NCI-H2171 (cell line): ENCODE measurements at places on chromosomes 2 and 18.

DNA sequence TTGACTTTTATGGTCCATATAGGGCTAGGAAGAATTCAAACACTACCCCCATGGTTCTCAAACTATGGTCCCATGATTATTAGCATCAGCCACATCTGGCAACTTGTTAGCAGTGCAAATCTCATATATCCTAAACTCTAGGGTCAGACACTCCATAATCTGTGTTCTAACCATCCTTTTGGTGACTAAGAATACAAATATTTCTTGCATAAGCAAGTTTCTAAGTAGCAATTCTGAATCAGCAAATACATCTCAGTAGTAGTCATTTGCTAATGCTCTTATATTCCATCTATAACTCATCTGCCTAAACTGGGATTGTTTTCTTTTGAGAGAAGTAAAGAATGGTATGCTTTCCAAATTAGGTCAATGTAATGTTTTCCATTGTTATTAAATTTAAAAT is 447.3 kb downstream of the TMX3 start:
- DNase-seq: no peak

GRCh38 chr2:551621-552020 is 125.6 kb downstream of the TMEM18 start:
- DNase-seq: no peak

- no peak for DNase-seq
Measured at GRCh38 chr18:65547046-65547445, 203.8 kb upstream of the CDH7 start.

GRCh38 chr2:201887773-201888425 is 81.6 kb downstream of the CDK15 start:
- no peak for DNase-seq

- no peak for DNase-seq
Measured at GRCh38 chr18:40532046-40532445, 1423.0 kb upstream of the PIK3C3 start.

- DNase-seq: no peak
Measured at GRCh38 chr2:104745846-104746245, 108.1 kb upstream of the POU3F3 start.

- no peak for DNase-seq
Measured at GRCh38 chr2:136253288-136254004, 135.5 kb upstream of the CXCR4 start.

DNA sequence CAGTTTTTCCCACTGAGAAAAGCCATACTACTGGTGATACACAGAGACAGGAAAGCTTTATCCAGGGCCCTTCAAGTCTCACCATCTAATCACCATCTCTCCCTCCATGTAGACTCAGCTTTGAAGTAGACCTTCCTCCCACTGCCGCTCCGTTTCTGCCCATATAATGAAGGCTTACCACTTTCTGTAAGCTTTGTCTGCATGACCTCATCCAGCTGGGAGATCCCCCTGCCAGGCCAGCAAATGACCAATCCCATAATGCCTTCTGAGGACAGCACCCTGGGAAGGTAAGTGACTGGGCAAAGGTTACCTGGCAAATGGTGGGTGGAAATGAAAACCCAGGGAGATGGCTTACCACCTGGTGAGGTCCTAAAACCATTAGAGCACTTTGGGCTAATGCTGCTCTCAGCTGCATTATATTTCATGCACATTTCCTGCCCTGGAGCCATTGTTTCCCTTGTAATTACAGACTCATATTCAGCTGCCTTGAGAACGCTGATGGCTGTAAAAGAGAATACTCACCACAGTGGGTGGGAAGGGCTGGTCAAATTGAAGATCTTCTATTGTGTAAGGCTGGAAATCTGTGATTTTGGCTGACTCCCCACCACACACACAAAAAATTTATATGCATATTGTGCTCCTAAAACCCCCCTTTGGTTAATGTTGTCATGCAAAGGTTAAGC is 350.7 kb upstream of the SYT4 start:
- no peak for DNase-seq

- DNase-seq: no peak
Measured at GRCh38 chr2:14712111-14712510, 79.6 kb downstream of the LRATD1 start.

GRCh38 chr2:198164843-198165242 is 360.4 kb downstream of the PLCL1 start:
- DNase-seq: no peak

- no peak for DNase-seq
Measured at GRCh38 chr18:78494204-78495085, 485.2 kb upstream of the SALL3 start.

DNA sequence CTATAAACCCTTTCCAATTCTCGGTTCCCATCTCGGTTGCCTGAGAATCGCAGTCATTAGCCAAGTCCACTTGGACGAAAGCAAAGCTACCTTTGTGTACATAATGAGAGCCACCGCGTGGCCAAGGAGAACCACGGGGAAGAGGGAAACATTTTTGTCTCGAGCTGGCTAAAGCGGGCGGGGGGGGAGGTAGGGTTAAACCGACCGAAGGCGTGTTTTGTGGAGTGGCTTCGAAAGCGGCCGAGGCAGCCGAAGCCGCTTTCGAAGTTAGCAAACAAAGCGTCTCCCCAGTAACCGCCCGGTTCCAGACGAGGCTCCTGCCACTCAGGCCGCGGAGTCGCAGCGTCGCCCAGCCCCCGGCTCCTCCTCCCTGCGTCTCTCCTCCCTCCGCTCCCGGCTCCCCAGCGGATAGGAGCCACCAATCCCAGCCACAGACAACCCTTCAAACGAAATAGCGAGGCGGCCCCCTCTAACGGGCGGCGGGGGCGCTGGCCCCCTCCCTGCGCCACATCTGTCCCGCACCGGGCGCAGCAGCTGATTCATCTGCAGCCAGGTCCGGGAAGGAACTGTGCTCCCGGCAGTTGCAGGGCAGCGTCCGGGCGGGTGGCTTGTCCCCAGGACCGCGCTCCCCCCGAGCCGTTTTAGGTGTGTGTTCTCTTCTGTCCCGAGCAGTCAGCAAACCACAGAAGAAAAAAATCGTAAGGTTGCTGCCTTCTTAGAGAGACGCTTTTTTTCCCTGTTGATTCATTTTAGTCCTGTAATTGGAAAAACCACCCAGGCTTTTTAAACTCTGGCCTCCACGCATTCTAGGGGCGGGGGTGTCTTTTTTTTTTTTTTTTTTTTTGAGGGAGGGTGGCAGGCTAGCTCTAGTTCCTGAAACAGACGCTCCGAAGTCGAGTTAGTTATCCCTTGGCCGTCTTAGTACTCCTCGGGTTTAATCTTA is 1.8 kb upstream of the TGIF1 start:
- peak; percentile 91 for DNase-seq

- DNase-seq: no peak
Measured at GRCh38 chr2:122565364-122565763, 809.9 kb downstream of the TSN start.

GRCh38 chr2:3280197-3280596 is 97.4 kb downstream of the EIPR1 start:
- DNase-seq: no peak

GRCh38 chr2:154331784-154332183 is 366.7 kb upstream of the KCNJ3 start:
- no peak for DNase-seq

DNA sequence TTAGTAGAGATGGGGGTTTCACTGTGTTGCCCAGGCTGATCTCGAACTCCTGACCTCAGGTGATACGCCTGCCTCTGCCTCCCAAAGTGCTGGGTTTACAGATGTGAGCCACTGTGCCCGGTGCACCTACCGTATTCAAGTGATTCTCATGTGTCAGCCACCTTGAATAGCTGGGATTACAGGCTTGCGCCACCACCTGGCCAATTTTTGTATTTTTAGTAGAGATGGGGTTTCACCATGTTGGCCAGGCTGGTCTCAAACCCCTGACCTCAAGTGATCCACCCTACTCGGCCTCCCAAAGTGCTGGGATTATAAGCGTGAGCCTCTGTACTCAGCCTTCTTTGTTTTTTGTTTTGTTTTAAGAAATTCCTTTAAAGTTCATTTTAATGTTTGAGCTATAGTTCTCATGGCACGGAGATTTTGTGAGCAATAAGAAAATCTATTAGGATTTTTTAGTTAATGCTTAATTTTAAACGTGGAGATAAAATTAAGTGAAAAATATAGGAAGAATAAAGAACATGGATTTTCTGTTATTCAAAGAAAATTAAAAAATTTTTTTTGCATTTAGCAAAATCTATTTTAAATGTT is 242.6 kb downstream of the PHLPP1 start:
- DNase-seq: no peak

GRCh38 chr2:127829845-127830246 is 18.9 kb upstream of the WDR33 start:
- no peak for DNase-seq

GRCh38 chr18:63234841-63235240 is 84.7 kb downstream of the BCL2 start:
- no peak for DNase-seq

DNA sequence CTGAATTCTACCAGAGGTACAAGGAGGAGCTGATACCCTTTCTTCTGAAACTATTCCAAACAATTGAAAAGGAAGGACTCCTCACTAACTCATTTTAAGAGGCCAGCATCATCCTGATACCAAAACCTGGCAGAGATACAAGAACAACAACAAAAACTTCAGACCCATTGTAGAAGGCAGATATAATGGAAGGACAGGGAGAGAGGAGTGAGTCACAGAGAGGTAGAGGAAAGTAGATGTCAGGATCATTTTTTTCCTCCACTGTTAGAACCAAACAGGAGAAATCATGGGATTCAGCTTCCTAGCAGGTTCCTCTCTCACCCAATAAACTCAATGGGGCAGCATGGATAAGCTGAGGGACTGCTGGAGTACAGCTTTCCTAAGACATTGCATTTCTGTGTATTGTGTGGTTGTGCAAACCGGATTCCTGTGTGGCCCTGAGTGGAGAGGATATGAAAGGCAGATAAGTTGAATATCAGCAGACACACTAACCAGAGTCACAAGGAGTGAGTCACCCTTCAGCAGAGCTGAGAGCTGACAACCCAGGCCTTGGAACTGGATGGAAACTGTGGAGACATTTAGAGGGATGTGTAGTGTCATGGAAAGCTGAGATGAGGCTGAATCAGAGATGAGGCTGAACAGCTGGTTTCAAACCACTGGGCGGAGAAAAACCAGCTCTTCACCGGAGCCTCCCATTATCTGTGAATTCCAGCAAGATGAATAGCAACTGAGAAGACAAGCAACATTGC is 60.9 kb upstream of the MMADHC start:
- no peak for DNase-seq

GRCh38 chr18:45164551-45164950 is 450.7 kb upstream of the SLC14A2 start:
- DNase-seq: no peak

- DNase-seq: no peak
Measured at GRCh38 chr18:54089749-54090459, 134.6 kb downstream of the MBD2 start.

DNA sequence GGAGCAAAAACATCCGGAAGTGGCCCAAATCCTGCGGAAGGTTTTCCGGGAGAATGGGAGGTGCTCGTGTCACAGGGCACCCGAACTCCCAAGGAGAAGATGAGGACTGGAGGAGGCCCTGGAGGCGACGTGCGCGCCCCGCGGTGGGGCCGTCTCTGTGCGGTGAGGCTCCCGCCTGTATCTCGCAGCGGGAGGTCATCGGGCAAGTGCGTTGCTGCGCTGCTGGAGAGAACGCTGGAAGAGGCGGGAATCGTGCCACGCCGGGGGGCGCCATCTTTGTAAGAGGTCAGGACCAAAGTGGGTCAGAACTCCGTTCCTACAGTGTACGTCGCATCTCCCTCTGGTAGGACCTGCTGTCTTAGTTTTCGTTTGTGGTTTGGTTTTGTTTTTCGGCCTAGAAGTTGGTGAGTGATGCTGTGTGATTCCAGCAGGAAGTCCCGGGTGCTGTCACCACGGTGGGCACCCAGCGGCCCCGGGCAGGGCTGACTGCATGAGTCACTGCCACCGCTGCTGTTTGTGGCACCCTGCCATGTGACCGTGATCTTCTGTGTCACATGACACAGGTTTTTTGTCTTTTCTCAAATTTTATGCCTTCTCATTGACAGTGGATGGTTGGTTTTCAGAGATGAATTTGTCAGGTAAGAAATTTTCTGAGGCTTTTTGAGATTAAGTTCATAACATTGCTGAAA is 21.5 kb upstream of the ATP9B start:
- no peak for DNase-seq

DNA sequence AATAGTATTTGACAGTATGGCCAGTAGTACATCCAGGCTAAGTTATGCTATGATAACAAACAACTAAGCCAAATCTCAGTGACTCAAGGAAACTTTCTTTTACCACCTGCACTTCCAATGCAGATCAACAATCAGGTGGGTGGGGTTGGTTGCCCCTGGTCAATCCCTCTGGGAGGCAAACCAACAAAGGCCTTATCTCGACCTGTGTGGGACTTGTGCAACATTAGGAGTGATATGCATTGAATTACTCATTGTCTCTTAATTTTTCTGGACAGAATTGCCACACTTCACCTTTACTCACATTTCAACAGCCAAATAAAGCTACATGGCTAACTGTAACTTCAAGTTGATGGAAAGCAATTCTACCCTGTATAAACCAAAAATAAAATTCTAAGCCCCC is 1049.3 kb upstream of the CDH2 start:
- no peak for DNase-seq

DNA sequence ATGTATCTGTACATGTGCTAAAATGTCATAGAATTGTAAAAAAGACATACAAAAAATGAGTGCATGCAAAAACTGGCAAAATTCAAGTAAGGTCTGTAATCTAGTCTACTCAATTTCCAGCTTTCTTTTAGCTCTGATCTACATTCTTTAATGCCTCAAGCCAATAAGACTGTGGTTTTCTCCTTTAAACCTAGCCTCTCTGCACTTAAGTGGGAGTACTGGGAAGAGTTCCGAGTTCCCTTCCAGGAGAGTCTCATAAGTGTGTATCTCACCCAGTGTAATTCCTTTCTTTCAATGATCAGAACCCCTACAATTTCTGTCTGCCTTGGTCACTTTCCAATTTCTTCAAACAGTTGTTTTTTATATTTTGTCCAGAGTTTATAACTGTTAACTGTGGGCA is 150.1 kb downstream of the PTRHD1 start:
- DNase-seq: no peak

- DNase-seq: no peak
Measured at GRCh38 chr2:66721776-66722175, 286.9 kb downstream of the MEIS1 start.

- DNase-seq: no peak
Measured at GRCh38 chr18:9239720-9240119, 94.9 kb upstream of the TWSG1 start.

DNA sequence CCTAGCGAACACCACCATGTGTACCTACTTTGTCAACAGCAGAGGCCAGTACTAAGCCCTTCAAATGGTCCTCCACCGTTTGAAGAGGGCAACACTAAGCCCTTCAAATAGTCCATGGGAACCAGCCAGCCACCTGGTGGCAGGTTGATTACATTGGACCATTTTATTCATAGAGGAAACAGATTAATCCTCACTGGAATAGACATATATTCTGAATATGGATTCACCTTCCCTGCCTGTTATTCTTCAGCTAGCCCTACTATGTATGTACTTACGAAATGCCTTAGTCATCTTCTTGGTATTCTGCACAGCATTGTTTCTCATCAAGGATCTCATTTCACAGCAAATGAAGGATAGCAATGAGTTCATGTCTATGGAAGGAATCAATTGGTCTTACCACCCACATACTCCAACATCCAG is 10.0 kb upstream of the ZNF396 start:
- DNase-seq: no peak

GRCh38 chr2:109719871-109720270 is 74.2 kb upstream of the RGPD5 start:
- no peak for DNase-seq

- no peak for DNase-seq
Measured at GRCh38 chr2:157868993-157869392, 7.1 kb downstream of the ACVR1 start.

- DNase-seq: no peak
Measured at GRCh38 chr2:218970894-218971293, 11.4 kb downstream of the CDK5R2 start.

GRCh38 chr2:218214116-218214515 is 2.9 kb upstream of the ARPC2 start:
- DNase-seq: no peak
